ENCODE measurements at places on chromosomes 3 and 15.

DNA sequence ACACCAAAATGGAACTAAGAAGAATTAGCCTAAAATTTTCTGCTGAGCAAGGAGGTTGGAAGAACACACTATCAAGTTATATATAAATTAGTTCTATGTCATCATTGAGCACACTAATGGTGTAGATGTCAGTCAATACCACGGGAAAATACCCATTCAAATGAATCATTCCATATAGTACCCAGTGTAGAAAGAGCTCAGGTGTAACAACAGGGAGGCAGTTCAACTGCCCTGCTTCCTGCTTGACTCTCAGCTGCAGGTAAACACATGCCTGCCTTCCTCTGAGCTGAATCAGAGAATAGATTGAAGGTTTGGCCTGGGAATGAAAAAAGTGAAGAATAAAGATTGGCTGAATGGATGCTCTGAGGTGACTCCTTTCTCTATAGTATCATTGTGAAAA is 1088.0 kb downstream of the AGBL1 start:
- no peak for DNase-seq

DNA sequence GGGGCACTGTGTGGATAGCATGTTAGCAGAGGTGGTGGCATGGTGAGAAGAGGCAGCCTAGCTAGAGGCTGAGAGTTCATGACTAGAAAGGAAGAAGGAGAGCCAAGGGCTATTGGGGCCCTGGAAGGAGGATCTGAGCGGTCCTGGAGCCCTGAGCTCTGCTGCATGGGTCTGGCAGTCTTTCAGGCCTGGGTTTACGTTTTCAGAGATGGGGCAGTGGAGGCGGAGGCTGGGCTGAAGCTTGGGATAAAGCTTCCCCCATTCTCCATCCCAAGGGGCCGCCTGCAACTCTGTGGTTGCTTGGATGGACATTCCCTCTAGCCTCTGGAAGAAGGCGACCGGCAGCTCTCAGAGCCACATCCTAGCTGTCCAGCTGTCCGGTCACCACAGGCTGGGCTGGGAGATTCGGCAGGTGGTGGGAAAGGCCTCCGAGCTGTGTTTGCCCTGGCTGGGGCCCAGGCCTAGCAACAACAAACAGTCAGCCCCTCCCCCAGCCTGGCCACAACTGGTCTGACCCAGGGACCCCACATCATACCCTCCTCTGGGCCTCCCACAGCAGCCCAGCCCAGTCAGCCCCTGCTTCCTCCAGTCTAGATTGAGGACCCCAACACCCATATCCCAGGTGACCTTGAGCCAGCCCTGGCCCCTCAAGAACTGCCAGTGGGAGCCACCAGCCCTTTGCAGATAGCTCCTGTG is 1.8 kb upstream of the SLC38A3 start:
- DNase-seq, result no peak

- no peak for DNase-seq
These were observed 10.4 kb downstream of the FAM174B start for GRCh38 chr15:92645051-92645631.

- no peak for DNase-seq
These were observed 13.6 kb downstream of the GRM2 start for GRCh38 chr3:51720292-51721061.

DNA sequence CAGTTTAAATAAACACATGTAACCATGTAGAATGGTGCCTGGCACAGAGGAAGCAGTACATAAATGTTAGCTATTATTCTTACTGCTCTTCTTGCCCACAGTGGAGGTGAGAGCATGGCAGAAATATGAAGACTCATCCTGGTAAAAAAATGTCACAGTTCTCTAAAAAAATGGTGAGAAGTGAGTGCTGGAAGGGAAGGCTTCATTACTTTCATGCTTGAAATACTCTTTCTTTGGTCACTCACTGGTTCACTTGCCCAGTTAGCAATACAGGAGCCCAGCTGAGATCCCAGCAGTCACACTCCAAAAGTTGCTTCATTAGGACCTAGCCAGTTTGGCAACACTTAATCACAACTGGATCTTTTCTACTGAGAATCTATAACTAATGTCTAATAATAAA is 1017.2 kb downstream of the TUSC7 start:
- DNase-seq, result no peak
